ENCODE measurements at places on chromosomes 1 and 21.

DNA sequence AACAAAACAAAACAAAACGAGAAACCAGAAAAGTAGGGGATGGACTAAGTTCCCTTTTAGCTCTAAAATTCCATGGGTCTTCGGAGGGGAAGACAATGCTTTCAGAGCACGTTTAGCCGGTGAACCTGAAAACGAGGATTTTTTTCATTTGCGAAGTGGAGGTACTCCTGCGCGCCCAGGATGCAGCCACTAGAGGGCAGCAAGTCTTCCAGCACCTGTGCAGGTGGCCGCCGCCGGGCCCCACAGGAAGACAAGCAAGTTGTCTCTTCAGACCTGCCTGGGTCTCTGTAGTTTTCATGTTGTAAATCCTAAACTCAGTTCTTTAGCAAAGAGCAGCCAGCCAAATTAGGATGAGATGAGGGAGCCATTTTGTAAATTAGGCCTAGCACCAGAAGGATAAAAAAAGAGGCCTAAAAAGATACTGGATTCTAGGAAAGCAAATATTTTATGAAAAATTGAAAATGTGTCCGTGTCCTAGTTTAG lies 17.7 kb upstream of the SNX27 start:
- peak; percentile 92 for DNase-seq

GRCh38 chr1:22246755-22247480 lies 104.0 kb upstream of the WNT4 start:
- DNase-seq: no peak

DNA sequence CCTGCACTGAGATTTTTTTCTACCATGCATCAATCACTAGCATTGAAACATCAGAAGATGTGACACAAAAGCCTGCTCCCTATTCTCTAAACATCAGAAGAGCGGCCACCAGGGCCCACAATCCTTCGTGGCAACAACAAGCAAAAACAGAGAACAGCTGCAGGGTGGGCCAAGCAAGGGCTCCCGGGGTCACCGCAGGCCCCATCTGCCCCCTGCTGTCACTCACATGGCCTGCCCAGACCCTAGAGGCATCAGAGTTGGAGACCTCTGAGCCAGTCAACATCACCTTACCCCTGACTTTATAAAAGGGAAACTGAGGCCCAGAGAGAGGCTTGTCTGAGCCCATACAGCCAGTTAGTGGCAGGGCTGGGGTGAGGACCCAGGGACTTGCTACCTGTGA lies 1.8 kb downstream of the LAPTM5 start:
- DNase-seq: no peak

DNA sequence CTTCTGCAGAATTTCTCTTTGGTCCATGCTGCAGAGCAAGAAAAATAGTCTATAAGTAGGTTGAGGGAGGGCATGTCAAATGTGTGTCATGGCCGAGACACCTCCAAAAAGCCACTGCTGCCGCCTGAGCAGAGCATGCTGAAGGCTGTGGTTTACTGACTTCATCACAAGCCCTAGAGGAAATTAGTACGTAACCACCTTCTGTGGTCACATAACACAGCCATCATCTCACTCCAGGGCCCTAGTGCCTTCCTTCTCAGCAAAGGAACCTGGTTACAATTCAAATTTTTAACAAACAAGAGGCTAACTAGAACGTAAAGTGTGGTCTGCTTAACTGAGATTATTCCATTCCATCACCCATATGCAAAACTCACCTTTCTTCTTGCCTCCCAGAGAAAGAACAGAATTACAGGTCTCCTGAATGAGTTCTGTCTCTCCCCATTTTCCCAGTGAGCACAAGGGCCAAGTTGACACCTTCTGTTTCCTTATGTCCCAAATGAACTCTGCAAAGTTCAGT lies at the start of gene PTPN22:
TSS of gene PTPN22 (minus strand) at position 116 of the 517 bp plus-strand sequence.
- DNase-seq: peak; percentile 12

GRCh38 chr1:7888248-7889081 lies 35.6 kb upstream of the UTS2 start:
- no peak for DNase-seq

DNA sequence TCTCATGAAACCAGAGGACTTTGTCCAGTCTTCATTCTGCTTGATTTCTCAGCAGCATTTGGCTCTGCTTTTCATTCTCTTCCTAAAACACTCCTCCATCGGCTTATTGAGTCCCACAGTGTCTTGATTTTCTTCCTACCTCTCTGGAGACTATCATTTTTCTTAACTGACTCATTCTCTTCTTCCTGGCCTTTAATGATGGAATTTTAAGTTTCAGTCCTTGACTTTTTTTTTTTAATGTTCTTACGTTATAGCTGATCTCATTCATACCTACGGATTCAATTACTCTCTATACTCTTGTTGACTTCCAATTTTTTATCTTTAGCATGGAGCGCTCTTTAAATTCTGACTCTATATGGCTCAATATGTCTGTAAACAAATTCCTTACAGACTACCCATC lies 111.1 kb downstream of the NEK7 start:
- no peak for DNase-seq

DNA sequence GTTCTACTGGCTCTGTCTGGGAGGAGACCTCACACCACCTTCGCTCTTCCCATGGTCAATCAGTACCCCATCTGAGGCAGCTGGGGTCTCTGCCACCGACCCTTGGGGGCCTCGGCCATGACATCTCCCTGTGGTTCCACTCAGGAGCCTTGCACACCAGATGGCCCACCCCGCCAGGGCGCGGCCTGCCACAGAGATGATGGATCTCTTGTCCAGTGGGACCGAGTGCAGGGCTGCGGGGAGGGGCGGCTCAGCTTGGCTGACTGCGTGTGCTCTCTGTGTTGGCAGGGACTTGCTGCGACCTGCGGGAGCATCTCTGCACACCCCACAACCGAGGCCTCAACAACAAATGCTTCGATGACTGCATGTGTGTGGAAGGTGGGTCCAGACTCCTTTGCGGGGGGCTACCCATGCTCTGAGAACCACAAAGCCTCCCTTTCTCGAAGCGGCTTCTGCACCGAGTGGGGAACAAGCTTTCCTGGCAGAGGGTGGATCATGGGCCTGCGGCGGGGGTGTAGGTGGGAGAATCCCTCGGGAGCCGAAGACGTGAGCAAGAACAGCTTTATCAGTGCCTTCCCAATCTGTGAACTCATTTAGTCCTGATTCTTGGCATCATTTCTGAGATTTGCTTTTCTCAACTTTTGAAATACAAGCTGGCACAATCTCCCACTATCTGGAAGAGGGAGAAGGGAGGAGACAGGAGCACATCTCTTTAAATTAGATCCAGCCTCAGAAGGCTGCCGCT lies 20.9 kb upstream of the AGTRAP start:
- DNase-seq: no peak

GRCh38 chr1:86507935-86508582 lies 38.8 kb upstream of the CLCA4 start:
- DNase-seq: peak; percentile 5

- no peak for DNase-seq
Measured at GRCh38 chr1:173168941-173169340, 38.2 kb downstream of the TNFSF4 start.

GRCh38 chr1:240058049-240058448 lies 33.6 kb upstream of the FMN2 start:
- no peak for DNase-seq

DNA sequence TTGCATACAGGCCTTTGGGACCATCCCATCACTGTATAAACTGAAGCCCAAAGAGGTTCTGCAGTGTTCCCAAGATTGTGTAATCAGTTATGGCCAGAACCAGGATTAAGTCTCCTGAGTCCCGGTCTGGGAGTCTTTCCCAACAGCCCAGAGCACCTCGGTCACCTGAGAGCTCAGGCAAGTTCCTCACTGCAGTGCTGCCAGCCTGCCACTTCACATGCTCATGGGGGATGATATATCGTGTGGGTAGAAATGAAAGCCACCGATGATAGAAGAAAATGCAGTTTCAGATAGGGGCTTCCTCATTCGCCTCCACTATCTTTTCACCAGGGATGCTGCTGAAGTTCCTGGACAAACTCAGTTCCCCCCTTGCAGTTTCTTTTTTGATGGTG lies 30.4 kb downstream of the FHAD1 start:
- no peak for DNase-seq

- DNase-seq: no peak
Measured at GRCh38 chr21:40381111-40381510, 465.8 kb downstream of the DSCAM start.

DNA sequence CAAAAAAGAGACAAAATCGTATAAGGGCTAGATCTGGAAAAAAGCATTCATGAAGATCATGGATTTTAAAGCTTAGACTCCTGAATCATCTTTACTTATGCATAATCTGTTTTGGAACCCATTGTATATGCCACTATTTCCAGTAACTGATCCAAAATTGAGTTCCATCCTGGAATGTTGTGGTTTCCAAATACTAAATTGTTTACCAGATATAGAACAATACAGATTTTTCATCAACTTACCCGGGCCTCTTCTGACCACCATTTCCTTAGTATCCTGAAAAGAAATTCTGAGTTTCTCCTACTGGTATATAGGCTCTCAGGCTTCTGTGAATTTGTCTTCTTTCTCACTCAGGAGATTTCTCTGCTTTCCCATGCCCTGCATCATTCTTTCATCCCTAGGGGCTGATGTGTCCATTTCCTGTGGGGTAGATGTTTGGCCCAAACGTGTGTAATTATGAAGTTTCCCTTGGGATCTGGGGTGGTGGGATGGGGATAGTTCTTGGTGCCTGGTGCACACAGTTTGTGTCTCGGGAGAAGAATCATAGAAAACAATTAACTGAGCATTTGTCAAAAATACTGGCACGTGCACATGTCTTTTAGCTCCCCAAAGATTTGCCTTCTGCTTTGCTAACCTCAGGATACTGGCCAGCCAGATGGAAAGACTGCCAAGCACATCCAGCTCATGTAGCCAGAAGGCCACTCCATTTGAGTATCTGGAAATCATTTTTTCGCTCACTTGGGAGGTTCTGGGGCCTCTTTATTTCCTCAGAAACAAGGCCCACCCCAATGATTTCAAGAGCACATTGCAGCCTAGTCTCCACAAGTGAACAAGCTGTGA lies 127.8 kb downstream of the NTMT2 start:
- DNase-seq: no peak

DNA sequence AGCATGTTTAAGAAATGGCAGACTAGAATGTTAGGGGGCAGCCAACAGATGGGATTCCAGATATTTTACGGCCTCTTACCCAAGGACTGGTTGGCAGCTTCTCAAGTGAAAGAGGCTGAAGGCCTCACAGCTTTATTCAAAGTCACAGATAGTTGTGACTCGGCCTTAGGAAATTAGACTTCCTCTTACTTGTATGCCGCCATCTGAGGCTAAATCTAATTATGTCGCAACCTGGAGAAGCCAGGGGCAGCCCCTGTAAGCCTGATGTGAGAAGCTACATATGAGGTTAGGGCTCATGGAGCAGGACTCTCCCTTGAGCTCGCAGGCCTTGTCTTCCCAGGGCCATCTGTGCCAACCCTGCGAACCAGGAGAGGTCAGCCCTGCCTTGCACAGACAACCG lies 352.5 kb downstream of the HHAT start:
- DNase-seq: no peak

DNA sequence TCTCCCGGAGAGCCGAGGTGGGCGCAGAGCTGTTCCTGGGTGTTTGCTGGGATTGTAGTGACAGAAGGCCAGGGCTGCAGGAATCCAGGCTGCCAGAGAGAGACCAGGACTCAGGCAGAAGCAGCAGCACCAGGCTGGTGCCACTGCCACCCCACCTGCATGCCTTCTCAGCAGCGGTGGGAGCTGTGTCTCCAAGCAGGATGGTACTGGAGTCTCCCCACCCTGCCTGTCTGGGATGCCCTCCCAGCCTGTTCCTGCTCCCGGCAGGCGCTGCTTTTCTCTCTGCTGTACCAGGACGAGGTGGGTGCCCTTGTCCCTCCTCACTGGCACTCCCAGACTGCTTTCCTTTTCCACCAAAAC lies 4.5 kb upstream of the HES4 start:
- no peak for DNase-seq

GRCh38 chr1:2247760-2248126 lies 19.6 kb downstream of the SKI start:
- DNase-seq: no peak

Data from RPMI8226 (cell line).